CD8-positive, alpha-beta memory T cell (primary cell): ENCODE measurements at places on chromosomes 1 and 21. TPM values are rescaled to one million over a fixed set of nuclear protein-coding genes. Genes with fewer than 3 reads are reported as not detected.

The CAMK1G gene
- not detected for total RNA-seq

The GNAT2 gene
- total RNA-seq, result 1.5 TPM

The DISP1 gene
- 2.4 TPM for total RNA-seq

The CLCA2 gene
- not detected for total RNA-seq

The OR6F1 gene
- total RNA-seq, result not detected

The PDZK1 gene
- total RNA-seq, result not detected

The FCER1G gene
- total RNA-seq, result 5.1 TPM

The PLEKHG5 gene
- total RNA-seq, result 2.2 TPM

The HTR6 gene
- not detected for total RNA-seq

The CRNN gene
- not detected for total RNA-seq

The IPO9 gene
- total RNA-seq, result 71.2 TPM

GRCh38 chr1:200731654-200732332 lies 6.9 kb upstream of the CAMSAP2 start:
- DNase-seq, result no peak

- no peak for DNase-seq
Observed at GRCh38 chr1:31957701-31958674, 19.8 kb upstream of the PTP4A2 start.

DNA sequence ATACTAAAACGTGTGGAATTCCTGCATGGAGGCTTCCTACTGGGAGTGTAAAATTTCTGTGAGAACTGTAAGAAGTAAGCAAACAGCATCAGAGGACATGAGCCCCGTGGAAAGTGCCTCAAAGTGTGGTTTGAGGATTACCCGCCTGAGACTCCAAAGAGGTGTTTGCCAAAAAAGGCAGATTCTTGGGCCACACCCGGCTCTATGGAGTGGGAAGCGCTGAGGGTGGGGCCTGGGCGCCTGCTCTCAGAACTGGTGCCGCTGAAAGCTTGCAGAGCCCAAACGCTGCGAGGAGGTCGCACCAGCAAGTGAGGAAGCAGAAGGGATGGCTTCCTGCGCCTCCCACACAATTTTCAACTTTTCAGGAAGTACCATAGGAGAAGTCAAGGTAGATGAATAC lies 43.0 kb upstream of the PSEN2 start:
- DNase-seq, result no peak

DNA sequence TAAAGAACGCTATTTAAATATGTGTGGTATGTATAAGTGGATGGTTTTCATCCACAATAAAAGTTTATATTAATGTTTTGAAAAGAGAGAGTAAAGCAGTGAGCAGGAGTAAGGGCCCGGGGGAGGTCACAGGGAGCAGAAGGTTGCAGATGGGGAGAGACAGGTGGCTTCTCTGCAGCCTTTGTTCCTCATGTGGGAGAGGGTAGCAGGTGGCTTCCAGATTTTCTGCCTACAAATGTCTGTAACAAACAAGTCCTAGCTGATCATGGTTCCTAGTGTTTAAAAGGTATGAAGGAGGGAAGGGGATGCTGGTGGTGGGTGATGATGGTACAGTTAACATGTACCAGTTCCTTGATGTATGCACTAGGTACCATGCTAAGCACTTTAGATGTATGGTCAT lies 18.8 kb downstream of the QSOX1 start:
- DNase-seq, result no peak

DNA sequence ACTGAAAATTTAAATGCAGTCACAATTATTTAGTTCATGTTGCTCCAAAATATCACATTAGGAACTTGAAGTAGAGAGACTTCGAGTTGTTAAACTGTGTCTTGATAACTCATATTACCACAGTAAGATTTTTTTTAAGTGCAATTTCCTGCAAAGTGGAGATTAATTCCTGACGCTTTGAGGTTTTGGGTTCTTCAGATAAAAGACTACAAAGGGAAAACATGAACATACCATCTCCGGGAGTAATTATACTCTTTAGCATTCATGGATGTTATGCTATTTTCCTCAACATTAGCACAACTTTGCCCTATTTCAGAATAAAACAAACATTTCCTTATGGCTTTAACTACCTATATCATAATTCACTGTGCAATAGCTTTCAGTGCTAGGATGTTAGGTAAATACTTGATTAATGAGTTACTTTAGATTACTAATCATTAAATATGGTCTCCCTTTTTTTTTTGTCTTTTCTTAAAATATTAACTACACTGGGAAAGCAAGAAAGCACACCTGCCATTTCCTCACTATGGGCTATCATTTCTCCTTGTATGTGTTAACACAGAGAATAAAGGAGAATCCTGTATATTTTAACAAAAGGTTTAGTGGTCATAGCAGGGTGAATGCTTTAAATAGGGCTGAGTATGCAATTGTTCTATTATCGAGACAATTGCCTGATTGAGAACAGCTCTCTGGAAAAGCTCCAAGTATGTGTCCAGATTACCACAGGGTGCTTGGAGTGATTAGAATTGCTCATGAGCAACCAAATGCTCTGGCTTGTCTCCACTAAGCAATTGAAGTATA lies 252.5 kb upstream of the C1orf105 start:
- no peak for DNase-seq

DNA sequence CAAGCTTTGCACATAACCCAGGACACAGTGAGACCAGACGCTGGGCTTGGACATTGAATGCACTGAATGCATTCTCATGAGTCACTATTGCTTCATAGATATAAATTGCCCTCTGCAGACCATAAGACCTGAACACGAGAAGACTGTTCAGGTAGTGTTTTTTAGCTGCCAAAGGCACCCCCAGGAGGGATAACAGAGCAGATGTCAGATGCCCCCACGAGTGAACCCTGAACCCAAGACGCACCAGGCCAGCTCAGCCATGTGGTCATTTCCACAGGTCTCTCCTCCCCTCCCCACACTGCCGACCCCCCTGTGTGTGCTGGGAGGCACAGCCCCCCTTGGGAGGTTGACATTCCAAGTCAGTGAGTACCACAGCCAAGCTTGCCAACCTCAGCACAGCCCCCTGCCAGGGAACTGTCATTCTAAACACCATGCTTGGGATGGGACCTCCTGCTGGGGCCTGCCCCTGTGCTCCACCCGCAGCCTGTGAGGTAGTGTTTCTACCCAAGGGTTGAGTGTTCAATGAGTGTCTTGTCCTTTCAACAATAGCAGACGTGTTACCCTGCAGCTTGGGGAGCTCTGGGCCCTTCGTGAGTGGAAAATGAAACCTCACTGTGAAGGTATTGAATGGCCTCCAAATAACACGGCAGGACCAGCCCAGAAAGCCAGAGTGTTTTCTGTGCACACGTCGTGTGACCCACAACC lies 68.2 kb downstream of the PSMG1 start:
- DNase-seq, result no peak

GRCh38 chr1:163172596-163172995 lies 30.1 kb downstream of the RGS5 start:
- DNase-seq, result no peak

DNA sequence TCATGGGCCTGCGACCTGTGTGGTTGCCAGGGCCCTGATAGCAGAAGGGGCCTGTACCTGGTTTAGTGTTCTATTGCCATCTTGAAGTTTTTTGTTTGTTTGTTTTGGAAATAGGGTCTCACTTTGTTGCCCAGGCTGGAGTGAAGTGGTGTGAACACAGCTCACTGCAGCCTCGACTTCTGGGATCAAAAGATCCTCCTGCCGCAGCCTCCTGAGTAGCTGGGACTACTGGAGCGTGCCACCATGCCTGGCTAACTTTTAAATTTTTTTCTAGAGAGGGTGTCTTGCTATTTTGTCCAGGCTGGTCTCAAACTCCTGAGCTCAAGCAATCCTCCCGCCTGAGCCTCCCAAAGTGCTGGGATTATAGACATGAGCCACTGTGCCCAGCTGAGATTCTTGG lies 72.9 kb downstream of the UBE2T start:
- no peak for DNase-seq

DNA sequence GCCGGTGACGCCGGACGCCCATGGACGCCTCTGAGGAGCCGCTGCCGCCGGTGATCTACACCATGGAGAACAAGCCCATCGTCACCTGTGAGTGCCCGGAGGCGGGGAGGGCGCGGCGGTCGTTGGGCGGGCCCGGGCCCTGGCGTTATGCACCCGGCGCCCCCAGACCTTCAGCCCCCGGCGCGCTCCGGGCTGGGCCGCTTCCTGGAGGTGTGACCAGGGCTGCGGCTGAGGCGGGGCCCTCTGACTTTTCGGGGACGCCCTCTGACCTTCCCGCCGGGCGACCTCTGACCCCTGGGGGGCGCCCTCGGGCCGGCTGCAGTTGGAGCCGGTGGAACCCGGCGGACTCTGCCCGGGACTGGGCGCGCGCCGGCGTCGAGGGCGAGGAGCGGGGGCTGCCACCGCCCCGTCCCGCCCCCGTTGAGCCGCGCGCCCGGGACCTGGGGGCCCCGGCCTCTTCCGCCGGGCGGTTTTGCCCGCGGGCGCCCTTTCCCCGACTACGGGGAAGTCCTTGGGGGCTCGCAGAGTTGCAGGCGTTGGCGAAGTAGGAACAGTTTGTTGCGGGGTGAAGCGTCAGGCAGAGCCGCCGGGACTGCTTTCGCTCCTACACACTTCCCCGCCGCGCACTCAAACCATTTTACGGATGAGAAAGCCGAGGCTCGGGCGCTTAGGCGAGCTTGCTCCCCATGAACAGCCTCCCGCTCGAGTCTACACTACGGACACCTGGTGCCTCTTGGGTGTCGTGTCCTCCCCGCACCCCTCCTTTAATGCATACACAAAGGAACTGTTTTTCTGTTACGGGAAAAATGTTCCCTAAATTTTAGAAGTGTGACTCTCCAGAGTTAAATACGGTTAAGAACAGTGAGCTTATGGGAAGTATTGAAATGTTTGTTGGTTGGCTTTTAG lies 618 bp downstream of the TRAPPC10 start:
- DNase-seq, result peak; percentile 80

- DNase-seq, result no peak
Observed at GRCh38 chr1:196034080-196034706, 574.0 kb downstream of the KCNT2 start.

DNA sequence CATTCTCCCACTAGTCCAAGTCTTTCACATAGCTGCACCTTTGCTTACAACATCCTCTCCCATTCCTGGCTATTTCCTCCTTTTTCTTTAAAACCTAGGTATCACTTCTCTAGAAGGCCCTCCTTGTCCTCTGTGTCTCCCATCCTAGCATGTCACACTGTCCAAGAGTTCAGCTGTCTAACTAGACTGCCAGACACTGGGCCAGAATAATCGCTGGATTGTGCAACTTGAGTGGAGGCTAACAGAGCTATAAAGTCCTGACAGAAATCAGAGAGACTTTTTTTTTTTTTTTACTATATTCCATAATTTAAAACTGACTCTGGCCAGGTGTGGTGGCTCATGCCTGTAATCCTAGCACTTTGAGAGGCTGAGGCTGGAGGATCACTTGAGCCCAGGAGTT lies 4.2 kb upstream of the ANGPTL7 start:
- no peak for DNase-seq

DNA sequence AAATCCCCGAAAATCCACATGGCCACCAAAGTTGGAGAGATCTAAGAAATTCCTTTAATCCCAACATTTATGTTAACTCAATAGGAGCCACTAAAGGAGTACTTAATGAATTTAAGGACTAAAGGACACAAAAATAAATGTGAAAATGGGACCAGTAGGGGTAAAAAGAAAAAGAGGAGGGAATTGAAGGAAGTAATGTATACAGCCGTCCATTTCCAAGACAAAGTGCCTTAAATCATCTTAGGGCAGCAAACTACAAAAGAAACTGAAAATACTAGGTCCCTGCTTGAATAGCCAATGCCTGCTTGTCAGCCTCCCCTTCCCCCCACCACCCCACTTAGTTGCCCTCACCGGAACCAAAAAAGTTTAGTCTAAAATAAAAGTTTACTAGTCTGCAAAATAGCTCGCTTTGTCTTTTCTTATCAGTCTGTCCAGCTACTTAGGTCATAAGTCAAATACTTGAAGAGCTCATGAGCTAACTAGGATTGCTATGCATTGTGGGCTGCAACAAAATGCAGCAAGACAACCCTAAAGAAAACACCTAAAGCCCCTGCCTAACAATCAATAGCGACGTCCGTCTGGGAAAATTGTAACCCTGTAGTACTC lies 66.3 kb upstream of the TLR5 start:
- DNase-seq, result no peak

GRCh38 chr1:94418664-94419655 lies 771 bp downstream of the ABCD3 start:
- DNase-seq, result no peak
